ENCODE measurements at places on chromosomes 7 and 10.
A peak's percentile ranks its signal among the peaks of the same experiment; 100 is the strongest.

- peak; percentile 81 for DNase-seq
Measured at GRCh38 chr7:96236198-96237039, 85.5 kb downstream of the SLC25A13 start.

DNA sequence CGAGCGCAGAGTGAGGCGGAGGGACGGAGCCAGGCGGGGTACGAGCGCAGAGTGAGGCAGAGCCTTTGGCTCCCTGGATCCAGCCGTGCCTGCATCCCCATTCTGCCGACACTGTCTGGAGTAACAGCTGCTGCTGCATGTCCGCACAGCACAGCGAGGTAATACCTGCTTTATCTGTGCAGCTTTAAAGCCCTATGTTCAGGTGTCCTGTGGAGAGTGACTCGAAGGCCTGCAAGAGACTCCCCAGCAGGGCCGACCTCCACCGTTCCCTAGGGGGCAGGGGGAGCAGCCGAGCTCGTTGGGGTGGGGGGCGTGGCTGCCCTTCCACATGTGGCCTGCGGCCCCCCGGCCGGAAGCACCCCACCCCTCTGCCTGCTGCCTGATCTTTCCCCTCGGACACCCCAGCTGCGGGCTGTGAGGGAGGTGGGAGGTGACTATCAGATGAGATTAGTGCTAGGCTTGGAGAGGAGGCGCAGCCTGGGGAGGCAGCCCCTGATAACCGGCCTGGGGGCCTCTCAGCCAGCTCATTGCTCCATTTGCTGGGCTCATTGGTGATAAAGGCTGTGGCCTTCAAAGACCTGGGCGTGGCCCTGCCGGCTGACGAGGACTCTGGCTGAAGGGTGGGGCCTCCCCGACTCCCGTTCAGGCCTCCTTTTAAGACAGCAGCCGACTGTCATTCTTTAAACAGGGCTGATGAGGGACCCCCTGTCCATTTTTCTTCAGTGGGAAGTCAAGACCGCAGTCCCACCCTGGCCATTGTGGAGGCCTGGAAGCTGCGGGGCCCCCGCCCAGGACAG, 8.0 kb downstream of the VENTX start:
- no peak for DNase-seq

- DNase-seq: no peak
Measured at GRCh38 chr10:62658516-62658915, 146.0 kb upstream of the ADO start.

DNA sequence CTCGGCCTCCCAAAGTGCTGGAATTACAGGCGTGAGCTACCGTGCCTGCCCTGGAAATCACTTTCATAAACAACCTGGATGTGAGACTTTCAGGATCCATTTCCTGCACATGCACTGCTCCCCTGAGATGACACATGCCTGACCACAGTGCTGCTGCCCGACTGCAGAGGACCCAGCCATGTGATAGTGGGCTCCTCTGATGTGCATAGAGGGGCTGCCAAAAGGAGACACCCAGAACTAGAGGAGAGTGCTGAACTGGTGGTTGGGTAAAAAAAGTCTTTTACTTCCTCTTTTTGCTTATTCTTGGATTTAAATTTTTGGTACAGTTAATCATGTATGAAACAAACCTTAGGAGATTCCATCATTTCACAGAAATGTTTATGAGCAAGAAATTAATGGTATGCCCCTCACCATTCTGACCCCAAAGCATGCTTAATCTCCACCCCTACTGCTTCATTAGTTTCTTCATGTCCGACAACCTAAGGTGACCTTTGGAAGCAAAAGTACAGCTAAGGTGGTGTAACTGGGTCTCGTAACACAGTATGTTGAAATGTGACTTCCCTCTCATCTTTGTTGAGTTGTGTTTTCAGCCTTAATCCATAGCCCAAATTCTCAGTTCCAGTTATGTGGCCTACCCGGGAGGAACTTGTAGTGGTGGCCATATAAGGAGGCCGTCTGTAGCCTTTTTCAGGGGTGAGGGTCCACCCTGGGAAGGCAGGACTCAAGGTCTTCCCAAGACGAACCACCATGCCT, 111.1 kb downstream of the RNF216 start:
- DNase-seq: no peak

DNA sequence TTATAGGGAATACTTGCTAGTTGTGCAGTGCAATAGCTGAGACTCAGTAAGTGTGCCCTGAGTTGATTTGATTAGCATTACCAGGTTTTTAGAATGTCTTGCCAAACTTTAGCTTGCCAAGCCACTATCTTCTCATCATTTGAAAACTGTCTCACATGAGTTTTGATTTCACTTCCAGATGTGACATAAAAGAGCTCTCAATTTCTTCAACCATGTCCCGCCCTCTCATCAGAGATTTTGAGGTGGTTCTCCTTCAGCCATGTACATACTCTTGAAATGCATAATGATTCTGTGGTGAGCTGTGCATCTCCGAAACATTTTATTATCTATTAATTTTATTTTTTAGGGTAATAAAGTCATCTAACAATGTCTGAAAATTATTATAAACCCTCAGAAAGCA, 215.0 kb upstream of the SEMA3E start:
- DNase-seq: no peak

- DNase-seq: no peak
Measured at GRCh38 chr10:35639728-35640401, 2.2 kb downstream of the FZD8 start.

GRCh38 chr10:89342206-89342958, 14.6 kb downstream of the IFIT3 start:
- DNase-seq: peak; percentile 66

GRCh38 chr10:46556515-46557318, at the start of gene GPRIN2:
Gene GPRIN2 (minus strand): TSS chr10:46556658. CDS start chr10:46550736, 5,922 bp downstream.
- no peak for DNase-seq

DNA sequence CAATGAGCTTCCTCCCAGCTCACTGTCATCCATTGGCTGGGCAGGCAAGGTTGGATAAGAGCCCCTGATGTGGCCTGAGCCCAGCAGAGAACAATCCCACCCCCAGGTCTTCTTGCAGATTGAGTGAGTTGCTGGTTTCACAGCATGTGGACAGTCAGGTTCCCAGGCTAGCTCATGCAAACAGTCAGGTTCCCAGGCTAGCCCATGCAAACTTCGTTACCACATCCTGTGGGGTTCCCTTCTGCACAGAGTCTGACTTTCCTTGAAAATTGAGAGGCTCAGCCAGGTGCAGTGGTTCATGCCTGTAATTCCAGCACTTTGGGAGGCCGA, 67.1 kb downstream of the TMEM130 start:
- DNase-seq: no peak

DNA sequence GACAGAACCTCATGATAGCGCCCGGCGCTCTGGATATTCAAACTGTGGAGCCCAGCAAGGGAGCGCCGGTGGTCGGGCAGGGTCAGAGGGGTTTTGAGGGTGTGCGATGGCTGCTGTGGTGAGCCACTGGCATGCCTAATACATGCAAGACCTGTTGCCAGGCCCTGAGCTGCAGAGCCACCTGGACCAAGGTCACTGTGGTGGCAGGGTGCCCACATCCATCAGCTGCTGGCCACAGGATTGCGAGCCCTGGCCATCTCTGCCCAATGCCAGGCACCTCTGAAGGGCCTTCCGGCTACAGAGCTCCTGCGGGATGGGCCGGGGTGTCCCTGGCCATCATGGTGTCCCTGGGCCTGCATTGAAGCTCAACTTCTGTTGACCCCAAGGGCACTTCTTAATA, 123.0 kb upstream of the TNRC18 start:
- DNase-seq: no peak

DNA sequence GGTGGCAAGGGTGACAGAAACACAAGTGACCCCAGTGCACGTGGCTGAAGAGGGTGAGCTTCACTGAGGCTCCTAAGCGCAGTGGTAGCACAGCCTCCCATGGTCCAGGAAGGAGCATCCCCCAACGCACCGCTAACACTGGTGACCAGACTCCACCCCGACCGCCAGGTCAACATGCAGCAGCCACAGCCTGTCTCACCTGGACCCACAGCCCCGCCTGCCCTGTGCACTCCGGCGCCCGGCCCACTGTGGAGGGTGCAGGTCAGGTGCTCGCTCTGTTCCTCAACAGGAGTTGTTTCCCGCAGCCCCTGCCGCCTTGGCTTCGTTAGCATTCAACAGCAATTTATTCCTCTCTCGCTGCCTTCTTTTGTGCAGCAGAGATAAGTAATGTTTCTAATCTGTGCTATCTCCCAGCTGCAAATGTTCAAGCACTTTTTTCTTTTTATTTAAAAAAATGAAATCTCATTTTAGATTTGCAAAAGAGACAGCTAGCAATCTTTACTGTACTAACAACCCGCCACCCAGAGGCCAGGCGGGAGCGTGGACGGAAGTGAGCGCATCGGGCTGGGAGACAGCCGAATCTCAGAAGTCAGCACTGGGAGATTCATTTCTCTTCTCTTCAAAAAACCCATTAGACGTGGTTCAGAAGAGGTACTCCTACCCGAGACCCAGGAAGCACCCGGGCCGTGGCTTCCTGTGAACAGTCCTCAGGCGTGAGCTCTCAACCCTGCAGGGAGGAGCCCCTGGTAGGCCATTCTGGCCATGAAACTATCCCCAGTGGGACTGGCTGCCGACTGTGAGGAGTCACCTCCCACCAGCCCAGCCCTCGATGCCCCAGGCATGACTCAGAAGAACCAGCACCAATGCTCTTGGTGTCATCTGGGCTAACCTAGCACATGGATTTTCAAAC, 133.4 kb downstream of the MAD1L1 start:
- DNase-seq: no peak

DNA sequence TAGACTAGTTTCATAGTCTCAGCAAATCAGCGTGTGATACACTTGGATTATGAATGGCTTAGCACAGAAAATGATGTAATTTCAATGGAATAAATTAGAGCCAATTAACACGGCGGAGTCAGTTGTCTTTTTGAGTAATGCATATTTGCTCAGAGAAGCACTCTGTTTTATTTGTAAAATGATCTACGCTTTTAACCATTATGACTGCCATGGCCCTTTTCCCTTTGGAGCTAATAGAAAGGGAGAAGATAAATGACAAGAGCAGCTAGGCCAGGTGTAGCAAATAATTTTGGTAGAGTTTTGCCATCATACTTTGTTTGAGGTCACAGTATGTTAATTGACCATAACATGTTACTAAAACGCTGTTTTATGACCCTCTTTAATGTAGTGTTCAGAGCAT, 86.8 kb downstream of the GPR158 start:
- no peak for DNase-seq
